HT-29 (cell line): ENCODE measurements at places on chromosomes 7 and 10.

DNA sequence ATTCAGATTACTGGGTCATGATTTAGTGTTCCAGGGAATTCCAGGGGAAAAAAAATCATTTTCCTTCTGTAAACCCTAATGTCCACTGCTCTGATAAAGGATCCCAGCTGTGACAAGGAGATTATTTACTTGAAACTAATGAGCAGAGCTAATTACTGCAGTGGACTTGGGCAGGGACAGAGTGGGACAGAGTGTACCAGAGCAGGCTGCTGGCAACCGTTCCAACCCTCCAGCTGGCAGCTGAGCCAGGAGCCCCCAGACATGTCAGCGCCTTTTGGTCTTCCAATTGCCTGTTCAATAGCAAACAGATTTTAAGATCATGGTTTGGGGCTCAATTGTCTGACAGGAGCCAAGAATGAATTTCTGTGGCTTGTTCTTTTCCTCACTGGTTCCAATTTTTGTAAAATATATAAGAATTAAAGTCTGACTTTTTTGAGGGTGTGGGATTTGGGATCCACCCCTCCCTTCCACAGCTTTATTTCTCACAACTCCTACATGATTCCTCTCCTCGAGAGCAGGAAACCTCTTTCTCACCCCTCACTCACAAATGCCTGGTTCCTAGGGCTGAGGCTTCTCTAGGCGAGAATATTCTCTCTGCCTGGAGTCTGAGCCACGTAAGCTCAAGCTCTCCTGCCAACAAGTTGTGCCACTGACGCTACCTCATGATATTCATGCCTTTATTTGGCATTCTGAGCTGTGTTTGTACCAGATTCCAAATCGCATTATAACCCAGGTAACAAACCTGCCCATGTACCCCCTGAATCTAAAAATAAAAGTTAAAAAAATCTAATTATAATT lies 20.6 kb upstream of the FAM180A start:
- DNase-seq: no peak

DNA sequence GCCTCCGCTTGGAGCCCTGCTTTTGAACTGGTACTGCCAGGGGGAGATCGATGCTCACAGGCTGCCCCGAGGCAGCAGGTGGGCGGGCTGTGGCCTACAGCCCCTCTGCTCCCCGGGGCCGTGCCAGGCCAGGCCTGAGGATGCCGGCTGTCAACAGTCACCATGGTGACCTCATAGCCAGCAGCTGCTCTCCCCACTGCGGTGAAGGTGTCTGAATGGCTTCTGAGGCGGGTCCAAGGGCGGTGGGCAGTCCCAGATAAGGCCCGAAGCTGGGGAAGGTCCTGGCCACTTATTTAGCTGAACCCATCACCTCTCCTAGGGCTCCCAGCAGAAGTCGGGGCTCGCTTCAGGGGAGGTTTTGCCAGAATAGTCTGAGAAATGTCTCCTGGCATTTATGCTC lies 179.3 kb downstream of the ARHGAP12 start:
- DNase-seq: no peak

- DNase-seq: peak; percentile 94
Measured at GRCh38 chr10:75401569-75402485, at the start of gene ZNF503. Gene ZNF503 (minus strand): TSS chr10:75401764. CDS start chr10:75401419, 345 bp downstream.

DNA sequence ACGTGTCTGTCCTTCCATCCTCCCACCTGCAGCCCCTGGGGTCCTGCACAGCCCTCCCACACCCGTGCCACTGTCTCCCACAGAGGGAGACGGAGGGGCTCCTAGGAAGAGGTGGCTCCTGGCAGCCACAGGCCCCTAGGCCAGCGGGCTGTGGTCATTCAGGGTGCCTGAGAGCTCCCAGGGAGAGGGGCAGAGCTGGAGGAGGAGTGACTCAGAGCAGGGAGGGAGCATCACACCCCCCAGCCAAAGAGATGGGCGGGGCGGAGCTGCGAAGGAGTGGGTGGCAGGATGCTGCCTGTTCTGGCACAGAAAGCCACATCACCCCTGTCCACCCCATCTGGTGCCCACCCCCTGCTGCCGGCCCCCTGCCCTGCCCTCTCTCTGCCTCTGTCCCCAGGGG lies 50.5 kb downstream of the STK32C start:
- no peak for DNase-seq
